ENCODE measurements at places on chromosomes 13 and 19.

GRCh38 chr19:52786078-52786463 is 520 bp downstream of the ZNF600 start:
- no peak for DNase-seq

- DNase-seq: no peak
Measured at GRCh38 chr13:79492918-79493594, 12.1 kb downstream of the NDFIP2 start.

GRCh38 chr13:35496006-35496405 is 19.5 kb upstream of the MAB21L1 start:
- no peak for DNase-seq

DNA sequence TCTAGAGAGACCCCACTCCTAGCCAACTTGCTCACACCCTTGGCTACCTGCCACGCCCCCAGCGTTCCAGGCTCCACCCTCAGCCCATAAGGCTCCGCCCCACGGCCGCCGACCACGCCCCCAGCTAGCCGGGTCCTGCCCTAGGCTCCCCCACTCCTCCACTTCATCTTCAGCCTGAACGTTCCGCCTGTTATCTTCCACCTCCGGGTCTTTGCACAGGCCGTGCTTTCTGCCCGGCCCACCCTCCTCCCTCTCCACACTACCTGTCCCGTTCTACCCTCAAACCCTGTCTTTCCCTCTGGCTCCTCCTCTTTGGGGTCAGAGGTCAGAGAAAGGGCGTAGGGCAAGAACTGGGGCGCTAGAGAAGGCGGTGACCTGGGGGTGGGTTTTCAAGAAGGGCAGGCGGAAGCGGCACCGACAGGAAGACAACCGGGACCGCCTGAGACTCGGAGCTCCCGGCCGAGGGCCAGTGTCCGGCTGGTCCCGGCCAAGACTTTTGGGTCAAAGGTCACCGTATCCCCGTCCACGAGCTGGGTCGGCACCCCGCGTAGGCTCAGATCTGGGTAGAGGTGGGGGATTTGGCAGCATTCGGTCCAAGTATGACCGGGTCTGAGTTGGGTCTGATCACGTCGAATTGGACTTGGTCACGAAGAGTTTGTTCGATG is 2.2 kb downstream of the PDE4C start:
- peak; percentile 19 for DNase-seq

DNA sequence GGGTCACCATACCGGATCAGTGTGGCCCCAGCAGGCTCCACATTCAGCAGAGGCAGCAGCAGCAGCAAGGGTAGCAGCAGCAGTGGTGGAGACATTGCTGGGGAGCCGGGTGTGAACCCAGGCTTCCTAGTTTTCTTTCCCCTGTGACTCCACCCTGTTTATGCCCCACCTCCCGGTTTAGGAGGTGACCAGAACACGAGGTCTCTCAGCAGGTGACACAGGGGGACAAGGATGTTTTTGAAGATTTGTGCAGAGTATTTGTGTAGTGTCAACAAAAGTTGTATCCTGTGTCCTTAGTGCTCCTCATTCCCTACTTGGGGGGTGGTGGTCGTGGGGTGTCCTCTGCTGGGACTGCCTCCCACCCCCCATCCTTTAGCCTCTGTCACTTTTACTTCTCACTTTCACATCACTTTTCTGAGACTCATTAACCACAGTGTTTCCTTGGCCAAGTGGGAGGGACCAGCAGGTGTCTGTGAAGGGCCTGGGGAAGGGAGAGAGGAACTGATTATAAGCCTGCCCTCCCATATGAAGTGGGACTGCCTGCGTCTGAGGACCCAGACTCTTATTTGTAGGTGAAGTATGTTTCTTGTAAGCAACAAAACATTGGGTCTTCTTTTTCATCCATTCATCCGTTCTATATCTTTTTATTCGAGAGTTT is 15.6 kb upstream of the KCNC3 start:
- DNase-seq: no peak

- no peak for DNase-seq
Measured at GRCh38 chr19:29965492-29965891, 23.5 kb downstream of the URI1 start.

DNA sequence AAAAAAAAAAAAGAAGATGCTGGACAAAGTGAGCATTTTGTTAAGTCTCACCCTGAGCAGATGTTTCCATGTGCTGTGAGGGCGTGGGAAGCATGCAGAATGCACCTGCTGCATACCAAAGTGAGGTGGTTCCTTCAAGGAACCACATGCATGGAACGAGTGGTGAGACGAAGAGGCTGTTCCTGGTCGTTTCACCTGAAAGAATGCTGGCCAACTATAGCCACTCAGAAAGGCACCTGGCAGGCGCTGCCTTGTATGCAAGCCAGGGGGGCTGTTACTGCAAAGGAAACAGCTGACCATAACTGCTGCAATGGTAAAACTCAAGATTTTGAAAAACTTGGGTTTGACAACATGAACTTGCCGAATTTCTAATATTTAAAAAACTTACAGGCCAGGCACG is 14.7 kb downstream of the MIER2 start:
- no peak for DNase-seq

- DNase-seq: no peak
Measured at GRCh38 chr13:43805071-43805468, 18.3 kb upstream of the ENOX1 start.

- DNase-seq: no peak
Measured at GRCh38 chr19:30395283-30395682, 23.1 kb downstream of the ZNF536 start.

- DNase-seq: no peak
Measured at GRCh38 chr13:32535115-32535514, 3.5 kb downstream of the N4BP2L2 start.

GRCh38 chr13:31477961-31478360 is 261.4 kb upstream of the RXFP2 start:
- DNase-seq: no peak

- DNase-seq: no peak
Measured at GRCh38 chr19:58294743-58295374, 10.3 kb upstream of the ERVK3-1 start.

- DNase-seq: no peak
Measured at GRCh38 chr13:100933841-100934240, 259.2 kb upstream of the TMTC4 start.

DNA sequence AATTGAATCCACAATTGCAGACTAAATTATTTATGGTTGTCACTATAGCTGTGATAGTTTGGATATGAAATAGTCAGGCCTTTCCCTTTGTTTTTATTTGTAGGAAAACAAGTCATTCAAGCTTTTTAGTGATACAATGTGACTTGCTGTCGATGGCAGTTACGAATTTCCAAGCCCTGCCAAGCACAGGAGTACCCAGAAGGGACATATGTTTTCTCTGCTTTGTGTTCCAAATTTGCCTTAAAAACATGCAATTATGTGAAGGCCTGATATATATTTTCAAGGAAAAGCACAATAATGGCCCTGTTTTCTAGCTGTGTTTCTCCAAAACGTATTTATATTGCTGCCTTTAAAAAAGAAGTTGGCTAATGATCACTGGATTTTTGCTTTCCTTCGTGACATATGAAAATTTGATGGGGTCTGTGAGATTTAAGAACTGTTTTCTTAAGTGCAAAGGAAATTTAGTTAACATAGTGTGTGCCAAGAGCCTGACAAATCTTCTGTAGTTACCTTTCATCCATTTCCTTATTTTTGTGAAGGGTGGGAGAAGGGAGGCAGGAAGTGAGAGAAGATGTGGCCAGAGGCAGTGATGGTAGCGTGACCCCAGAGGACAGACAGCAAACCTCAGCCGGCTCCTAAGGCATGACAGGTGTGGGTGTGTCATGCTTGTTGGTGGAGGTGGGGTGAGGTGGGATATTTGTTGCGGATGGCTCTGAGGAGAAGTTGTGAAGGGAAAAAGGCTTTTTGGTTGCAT is 79.6 kb downstream of the TEX26 start:
- DNase-seq: no peak

- no peak for DNase-seq
Measured at GRCh38 chr19:55189403-55189835, 9.3 kb upstream of the SYT5 start.

- no peak for DNase-seq
Measured at GRCh38 chr13:25882466-25883357, 169.1 kb downstream of the SHISA2 start.

- peak; percentile 94 for DNase-seq
Measured at GRCh38 chr19:53868892-53869804, 1.5 kb downstream of the MYADM start.

GRCh38 chr19:10291554-10292205 is 1.9 kb downstream of the ICAM5 start:
- no peak for DNase-seq

DNA sequence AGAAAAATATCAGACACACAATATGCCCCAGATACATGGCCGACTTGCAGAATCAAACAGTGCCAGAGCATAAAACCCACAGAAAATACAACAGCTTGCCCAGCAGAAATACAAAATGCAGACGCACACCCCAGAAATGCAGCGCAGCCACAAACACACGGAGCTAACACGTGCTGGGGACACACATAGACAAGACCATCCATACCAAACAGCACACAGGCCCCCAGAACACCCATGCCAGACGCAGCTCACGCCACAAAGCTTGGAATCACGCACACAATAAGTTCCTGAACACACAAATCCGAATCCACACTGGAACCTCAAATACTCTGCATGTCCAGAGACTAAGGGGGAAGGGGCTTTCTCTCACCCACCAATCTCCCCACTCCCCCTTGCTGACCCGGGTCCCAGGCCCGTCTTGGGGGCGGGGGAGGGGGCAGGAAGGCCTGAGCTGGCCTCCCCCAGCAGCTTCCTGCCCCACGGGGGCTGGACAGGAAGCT is 17.2 kb downstream of the CCDC97 start:
- peak; percentile 49 for DNase-seq

GRCh38 chr13:27965740-27966640 is 3.1 kb downstream of the CDX2 start:
- no peak for DNase-seq

GRCh38 chr13:39037410-39037879 is 444 bp downstream of the PROSER1 start:
- no peak for DNase-seq

- no peak for DNase-seq
Measured at GRCh38 chr19:52679598-52679997, 41.4 kb upstream of the ZNF83 start.

DNA sequence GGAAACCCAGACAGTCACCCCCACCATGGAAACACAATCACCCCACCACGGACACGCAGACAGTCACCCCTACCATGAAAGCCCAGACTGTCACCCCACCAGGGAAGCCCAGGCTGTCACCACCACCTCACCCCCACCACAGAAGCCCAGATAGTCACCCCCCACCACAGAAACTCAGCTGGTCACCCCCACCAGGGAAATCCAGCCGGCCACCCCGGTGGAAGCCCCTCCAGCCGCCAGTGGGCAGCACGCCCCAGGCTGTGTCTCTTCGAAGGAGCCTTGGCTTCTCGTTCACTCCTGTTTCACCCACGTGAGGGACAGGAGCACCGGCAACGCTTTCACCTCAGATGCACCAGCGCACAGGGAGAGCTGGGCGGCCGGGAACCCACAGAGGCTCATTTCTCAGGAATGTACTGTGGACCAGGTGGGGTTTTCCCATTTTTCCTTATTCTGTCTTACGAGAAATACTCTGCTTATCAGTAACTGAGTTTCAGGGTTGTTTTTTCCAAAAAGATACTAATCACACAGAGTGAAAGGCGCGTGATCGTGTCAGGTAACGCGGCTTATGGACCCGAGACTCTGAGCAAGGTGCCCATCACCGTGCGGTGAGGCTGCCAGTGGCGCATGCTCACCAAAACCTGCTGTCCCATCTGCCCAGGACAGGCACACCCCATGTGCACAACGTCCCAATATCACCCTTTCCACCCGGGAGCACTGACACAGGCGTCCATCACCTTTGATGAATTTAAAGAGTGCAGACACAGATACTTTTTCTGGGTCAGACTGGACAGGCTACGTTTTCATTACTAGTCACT is 28.0 kb downstream of the CARS2 start:
- no peak for DNase-seq

DNA sequence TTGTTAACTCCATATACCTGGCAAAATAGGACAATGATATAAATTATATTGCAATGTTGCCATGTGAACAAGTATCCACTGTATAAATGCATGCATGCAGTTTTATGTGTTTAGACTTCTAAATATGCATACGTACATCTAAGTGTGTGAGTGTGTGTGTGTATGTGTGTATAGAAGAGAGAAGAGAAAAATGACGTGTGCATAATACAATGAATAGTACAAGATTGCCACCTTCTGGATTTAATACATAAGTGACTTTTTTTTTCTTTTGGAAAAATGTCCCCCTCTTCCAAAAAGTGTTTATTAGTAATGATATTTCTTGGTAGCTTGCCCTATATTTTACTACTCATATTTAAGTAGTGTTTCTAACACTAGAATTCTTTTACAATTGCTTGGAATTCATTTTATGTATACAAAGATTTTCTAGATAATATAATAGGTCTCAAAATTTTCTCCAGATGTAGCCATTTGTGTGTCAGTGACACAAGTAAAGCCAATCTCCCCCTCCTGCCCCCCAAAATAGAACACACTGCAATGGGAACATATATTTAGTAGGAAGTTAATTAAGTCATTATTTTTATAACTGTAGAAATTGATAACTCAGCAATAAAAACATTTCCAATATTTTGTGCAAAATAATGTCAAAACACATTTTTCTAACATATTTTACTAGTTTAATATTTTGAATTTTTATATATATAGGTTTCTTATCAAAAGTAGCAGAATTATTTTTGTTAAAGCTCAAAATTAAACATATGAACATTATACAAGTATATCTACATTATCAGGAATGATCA is 783.3 kb upstream of the ATXN8OS start:
- no peak for DNase-seq

DNA sequence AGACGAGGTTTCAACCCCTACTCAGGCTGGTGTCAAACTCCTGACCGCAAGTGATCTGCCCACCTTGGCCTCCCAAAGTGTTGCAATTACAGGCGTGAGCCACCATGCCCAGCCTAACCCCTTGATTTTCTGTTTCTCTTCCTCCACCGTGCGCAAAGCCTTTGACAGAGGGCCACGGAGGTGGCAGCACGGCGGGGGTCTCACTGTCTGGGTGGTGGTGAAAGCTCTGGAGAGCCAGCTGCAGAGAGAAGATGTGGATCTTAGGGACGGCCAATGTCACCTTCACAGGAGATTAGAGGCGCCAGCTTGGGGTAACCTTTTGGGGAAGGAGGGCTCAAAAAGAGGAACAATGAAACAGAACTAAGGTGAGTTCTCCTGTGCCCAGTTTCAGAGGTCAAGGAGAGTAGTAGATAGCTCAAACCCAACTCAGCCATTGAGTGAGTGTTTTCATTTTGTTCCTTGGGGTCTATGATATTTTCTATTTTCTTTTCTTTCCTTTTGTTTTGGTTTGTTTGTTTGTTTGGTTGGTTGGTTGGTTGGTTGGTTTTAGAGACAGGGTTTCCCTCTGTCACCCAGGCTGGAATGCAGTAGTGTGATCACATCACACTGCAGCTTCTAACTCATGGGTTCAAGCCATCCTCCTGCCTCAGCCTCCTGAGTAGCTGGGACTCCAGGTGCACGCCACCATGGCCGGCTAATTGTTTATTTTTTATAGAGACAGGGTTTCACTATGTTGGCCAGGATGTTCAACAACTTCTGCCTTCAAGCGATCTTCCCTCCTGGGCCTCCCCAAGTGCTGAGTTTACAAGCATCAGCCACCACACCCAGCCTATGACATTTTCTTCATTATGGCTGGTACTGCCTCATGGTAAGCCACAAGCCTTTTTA is 37.7 kb downstream of the GPR42 start:
- DNase-seq: no peak
